GM23248 (cell line): ENCODE measurements at places on chromosomes 5 and 9. TPM values are rescaled to one million over a fixed set of nuclear protein-coding genes. Genes with fewer than 3 reads are reported as not detected.

- DNase-seq, result no peak
These were observed 227.3 kb downstream of the MCTP1 start for GRCh38 chr5:95057615-95058014.

Gene SLCO6A1
- not detected in 2 replicates for total RNA-seq

Gene FBP2
- total RNA-seq, result not detected in 2 replicates

Gene SLC6A19
- total RNA-seq, result not detected in 2 replicates

DNA sequence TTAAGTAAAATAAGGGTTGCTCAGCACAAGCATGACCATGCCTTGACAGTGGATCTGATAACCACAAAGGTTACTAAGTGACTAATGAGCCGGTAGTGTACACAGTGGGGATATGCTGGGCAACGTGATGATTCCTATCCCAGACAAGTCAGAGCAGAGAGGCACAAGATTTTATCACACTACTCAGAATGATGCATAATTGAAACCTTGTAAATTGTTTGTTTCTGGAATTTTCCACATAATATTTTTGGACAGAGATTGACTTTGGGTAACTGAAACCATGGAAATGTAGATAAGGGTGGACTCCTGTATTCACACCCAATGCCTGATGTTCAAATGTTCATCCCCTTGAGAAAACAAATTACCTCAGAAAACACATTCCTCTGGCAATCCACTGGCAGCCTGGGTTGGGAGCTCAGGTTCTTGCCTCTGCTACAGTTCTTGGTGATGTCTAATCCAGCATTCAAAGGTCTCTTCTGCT is 16.2 kb upstream of the ERAP1 start:
- DNase-seq, result peak; percentile 95
